ENCODE measurements at places on chromosomes 12 and 14. TPM values are rescaled to one million over a fixed set of nuclear protein-coding genes. Genes with fewer than 3 reads are reported as not detected.

DNA sequence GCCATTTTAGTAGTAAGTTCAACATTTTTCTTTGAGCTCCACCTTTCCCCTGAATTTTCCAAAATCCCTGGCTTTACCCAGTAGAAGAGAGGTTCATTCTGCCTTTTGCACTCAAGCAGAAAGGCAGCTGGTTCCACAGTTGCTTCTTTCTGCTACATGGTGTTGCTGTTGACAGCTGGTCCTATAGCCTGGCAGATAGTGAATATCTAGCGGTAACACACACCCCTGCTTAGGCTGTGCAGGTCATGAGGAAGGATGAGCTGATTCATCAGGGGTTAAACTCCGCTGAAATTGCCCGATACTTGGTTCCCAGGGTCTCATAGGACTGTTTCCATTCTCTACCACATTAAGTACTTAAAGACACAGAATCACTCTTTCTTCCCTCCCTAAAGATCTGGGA, 62.4 kb downstream of the PUS7L start:
- no peak for DNase-seq

Gene PRDM4
- 33.2 TPM for total RNA-seq

- DNase-seq, result no peak
Measured at GRCh38 chr12:25764409-25764808, 194.1 kb upstream of the RASSF8 start.

- DNase-seq, result no peak
Measured at GRCh38 chr14:70942342-70942706, 35.1 kb downstream of the PCNX1 start.

DNA sequence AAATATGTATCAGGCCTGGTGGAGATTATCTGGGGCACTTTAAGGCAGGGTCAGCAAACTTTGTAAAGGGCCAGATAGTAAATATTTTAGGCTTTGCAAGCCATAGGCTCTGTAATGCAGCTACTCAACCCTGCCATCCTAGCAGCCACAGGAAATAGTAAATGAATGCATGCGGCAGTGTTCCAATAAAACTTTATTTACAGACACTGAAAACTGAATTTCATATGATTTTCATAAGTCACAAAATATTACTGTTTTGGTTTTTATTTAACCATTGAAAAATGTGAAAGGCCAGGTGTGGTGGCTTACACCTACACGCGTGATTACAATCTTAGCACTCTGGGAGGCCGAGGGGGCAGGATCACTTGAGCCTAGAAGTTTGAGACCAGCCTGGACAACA, 3.2 kb upstream of the CAMKK2 start:
- DNase-seq, result no peak

DNA sequence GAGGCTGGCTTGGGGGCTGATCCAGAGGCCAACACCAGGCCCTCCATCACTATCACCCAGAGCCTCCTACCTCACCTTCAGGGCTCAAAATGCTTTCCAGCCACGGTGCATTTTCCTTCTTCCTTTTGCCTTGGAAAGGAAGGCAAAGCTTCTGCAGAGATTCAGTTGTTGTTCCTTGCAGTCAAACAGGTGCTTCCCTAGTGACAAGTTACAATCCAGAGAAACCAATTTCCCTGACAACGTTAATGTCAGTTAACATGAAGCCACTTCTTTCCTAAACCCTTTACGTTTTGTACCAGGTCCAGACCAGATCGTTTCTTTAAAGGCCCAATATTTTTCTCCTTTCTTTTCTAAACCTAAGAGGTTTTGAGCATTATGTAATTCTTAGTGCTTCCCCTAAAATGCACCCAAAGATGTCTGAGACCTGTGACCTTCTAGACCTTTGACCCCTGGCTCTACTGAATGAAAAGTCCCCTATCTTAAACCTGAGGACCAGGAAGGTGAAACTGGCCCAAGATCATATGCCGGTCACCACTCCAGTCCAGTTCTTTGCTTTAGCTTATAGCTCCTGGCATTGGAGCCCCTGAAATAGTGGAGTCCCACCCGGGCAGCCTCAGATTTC, 211.5 kb downstream of the SLC41A2 start:
- DNase-seq, result no peak

DNA sequence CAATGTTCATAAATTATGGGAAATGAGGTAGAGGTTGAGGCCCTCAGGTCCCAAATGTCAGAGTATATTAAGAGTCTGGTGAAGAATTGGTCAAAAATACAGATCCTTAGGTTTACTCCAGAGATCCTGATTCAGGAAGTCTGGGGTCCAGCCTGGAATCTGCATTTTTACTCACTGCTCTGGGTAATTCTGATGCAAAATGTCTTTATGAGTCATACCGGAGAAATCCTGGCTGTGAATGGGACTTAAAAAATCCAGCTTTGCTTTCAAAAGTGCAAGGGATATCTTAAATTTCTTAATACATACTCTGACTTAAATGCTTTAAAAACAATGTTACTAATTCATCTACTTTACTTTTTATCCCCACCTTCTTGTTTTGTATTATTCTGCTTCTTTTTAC, 74.5 kb downstream of the FERMT2 start:
- no peak for DNase-seq

GRCh38 chr12:68163560-68164081, 4.1 kb upstream of the IFNG start:
- no peak for DNase-seq

Gene OVCH1
- not detected for total RNA-seq

Gene VRK1
- 46.7 TPM for total RNA-seq

Gene SP7
- total RNA-seq, result not detected

DNA sequence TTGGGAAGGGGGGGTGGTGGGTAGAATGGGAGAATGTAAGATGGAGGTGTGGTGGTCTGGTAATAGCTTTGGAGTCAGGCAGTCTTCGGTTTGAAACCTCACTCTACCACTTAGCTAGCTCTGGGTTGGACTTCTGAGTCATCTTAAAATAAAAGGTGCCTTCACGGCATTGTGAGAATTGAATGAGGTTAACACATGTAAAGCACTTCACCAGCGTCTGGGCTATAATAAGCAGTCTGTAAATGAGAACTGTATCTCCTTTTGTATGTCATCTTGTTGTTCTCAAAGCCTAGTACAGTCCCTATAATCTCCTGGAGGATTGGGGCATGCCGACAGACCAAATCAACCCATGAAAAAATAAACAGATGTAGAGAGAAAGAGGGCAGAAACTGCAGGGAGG, 11.2 kb downstream of the C2CD5 start:
- no peak for DNase-seq

DNA sequence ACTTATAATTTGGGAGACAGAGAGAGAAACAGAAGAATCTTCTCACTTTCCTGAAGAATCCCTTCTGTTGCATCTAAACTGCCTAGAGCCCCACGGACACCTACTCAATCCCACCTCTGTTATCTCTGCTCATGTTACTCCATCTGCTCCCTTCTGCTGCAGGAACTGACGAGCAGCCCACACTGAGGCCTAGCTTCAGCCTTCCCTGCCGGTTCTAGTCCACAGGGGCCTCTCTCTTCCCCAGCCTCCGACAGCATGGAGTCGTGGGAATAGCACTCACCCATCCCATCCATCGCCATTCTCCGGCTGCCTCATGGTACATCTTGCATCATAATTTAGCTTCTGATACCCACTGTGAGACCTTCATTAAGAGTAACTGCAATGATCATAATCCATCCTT, 4.0 kb downstream of the RAB15 start:
- DNase-seq, result no peak

Gene C12orf54
- total RNA-seq, result not detected

Gene SPRYD3
- total RNA-seq, result 24.1 TPM

Data from PC-3 (cell line).